Activated CD4-positive, alpha-beta T cell treated with anti-CD3 and anti-CD28 coated beads, Interleukin-2, amount 50 U/mL, for 4 hours (primary cell): ENCODE measurements at places on chromosomes 7 and 10.

- DNase-seq: no peak
Measured at GRCh38 chr10:125788156-125789034, 12.8 kb upstream of the MMP21 start.

DNA sequence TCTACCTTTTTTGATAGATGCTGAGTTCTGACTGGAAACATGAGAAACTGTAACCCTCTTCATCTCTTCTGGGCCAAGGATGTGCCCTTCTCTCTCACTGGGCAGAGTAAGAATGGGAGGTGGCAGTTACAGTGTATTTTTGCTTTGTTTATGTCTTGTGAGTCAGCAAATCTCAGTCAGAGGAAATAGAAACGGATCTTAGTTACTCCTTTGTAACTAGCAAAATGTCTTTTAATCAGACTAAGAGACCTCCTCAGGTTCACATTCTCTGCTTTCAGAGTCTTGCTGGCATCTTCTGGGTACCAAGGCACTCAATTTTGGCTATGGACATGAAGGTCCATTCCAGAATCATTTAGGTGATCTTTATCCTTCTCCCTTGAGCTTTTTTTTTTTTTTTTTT lies 70.9 kb downstream of the HHEX start:
- no peak for DNase-seq

- no peak for DNase-seq
Measured at GRCh38 chr10:98236862-98237261, 31.1 kb downstream of the LOXL4 start.

GRCh38 chr10:119211625-119212441 lies 4.5 kb downstream of the GRK5 start:
- DNase-seq: no peak

DNA sequence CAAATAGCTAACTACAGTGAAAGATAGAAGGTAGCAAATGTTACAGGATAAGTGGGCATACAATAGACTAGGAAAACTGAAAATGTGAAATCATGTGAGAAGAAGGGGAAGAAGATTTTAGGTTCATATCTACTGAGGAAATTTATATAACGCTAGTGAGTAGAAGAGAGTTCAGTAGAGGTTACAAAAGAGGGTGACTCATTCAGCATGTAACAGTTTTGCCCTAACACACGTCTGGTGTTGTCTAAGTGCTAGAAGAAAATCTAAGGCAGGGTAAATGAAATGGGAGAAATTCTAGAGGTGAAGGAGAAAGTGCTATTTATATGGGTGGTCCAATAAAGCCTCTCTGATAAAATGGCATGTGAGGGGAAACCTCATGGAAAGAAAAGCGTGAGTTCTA lies 731.4 kb upstream of the POT1 start:
- DNase-seq: no peak

DNA sequence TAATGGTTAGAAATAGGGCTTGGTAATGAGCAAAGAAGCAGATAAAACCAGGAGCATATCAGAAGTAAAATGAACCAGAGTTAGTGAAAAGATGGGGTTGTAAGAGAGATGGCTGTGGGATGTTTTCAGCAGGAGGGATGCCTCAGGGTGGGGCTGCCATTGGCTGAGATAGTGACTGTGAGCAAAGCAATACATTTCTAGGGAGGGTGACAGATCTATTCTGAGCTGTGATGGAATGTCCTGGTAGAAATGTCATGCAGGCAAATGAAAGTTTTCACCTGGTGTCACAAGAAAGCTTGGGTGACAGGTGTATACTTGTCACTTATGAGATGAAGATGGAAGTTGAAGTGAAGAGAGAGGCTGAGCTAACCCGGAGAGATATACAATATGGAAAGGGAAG lies 435.9 kb downstream of the TNS3 start:
- no peak for DNase-seq

DNA sequence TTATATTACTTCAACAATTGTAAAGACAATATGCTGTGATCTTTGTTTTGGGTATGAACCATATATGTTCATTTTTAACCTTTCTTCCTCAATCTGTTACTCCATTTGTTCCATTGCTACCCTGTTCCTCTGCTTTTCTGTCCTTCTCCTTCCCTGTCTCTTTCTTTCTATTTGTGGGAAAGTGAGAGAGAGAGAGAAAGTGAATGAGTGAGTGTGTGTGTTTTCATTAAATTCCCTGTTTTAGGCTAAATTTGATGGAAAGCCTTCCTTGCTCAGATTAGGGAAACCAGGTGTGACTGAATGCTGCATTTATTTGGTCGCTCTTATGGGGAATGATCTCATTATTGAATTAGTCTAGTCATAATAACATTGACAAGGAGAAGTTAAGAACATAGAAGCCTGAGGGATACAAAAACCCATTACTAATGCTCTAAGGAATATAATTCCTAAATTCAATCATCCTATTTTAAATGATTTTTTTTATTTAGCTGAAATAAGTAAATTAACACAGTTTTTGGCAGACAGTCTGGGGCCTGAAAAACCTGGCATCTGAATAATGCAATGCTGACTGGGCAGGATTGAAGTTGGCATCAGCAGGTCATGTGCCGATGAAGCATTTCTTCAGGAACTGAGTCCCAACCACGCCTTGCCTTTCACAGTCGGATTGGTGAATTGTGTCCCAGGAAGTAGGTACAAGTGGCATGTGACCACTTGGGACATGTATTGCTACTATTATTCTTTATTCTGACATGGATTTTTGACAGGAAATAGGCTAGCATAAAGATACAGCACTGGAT lies 117.6 kb upstream of the LRGUK start:
- DNase-seq: no peak

DNA sequence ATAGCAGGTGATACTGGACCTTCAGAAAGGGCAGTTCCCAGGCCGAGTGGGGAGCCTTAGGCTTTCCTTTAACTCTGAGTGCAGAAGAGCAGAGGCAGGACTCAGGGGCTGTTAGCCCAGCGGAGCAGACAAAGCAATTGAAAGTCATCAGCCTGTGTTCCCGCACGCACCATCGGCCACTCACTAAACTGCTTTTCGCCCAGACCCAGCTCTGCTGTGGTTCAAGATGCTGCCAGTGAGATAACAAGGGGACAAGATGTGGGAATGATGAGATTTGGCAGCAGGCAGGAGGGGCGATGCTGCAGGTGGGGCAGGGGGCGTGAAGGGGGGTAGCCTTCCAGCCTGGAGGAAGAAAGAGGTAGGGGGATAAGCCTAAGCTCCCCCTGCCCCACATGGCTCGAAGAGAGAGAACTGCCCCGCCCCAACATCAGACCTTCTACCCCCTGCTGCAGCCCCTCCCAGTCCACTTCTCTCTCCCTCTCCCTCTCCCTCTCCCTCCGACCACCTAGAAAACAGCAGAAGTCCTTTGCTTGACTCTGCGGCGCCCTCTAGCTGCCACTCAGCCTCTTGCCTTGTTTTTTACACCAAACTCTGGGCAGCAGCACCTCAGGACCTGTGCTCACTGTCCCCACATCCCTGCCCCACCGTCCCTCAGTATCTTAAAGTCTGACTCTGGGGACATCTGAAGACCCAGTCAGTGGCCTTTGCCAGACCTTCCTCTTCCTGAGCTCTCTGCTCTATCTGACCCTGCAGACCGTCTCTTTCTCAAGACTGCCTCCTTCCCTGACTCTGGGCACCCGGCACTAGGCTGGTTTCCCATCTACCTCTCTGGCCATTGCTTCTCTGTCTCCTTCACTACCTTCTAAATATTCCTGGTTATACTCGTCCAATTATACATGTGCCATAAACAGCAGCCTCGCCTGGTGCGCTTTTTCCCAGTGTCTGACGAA lies 110.5 kb downstream of the C10orf105 start:
- peak; percentile 52 for DNase-seq

GRCh38 chr7:138066954-138067394 lies 9.3 kb upstream of the AKR1D1 start:
- no peak for DNase-seq

DNA sequence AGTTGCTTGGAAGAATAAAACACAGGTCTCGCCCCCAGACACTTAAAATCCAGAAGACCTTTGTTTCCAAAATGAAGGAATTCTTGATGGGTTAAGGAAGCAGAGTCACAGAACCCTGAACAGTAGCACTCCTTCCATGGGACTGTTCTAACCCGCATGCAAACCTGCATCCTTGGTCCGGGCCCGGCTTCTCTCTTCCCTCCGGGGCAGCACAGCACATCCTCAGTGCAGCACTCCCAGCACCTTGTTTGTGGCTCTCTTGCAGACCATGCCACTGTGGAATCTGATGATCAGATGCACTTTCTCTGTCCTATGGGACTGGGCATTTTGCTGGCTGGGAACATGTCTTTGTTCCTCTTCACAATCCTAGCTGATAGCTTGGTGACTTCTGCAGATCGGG lies 33.5 kb downstream of the INSYN2A start:
- DNase-seq: no peak

DNA sequence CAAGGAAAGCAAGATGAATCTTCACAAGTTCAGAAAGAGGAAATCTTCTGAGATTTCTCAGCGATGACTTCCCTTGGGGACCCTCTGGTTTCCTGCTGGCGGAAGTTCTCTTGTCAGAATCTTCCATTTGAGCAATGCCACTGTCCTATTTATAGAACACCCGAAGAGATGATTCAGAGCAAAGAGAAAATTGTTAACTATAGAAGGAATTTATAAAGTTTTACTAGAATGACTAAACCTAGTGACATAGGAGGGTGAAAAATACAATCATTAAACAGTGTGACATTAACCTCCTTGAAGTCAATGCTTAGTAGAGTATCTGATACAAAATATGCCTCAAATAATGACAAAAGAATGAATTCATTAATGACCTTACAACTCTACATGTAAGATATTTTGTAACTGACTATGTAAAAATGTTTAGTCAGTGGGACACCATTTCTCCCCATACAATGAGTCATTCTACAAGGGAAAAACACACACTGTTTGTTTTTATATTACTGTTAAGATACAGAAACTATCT lies 206.5 kb upstream of the CNTNAP2 start:
- no peak for DNase-seq

- DNase-seq: no peak
Measured at GRCh38 chr7:153430931-153431330, 621.3 kb upstream of the DPP6 start.

GRCh38 chr10:131858118-131858515 lies 42.7 kb upstream of the PPP2R2D start:
- DNase-seq: no peak

- DNase-seq: no peak
Measured at GRCh38 chr7:37495574-37496184, 47.0 kb upstream of the ELMO1 start.

DNA sequence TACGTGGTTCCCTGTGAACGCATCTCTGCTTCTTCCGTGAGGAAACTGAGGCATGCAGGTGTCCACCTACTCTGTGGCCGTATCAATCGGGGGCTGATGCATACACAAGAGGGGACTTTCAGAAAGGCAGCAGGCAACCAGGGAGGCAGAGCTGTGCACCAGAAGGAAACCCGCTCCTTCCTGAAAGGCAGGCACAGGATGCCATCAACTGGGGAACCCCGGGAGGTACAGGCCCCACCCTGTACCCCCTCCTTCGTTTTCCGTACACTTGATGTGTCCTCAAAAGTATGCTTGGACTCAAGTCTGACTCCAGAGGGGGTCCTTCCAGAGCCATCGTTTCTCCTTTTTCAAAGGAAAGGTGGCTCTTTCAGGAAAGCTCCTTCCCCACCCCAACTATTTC lies 59.5 kb downstream of the ASB13 start:
- DNase-seq: no peak

DNA sequence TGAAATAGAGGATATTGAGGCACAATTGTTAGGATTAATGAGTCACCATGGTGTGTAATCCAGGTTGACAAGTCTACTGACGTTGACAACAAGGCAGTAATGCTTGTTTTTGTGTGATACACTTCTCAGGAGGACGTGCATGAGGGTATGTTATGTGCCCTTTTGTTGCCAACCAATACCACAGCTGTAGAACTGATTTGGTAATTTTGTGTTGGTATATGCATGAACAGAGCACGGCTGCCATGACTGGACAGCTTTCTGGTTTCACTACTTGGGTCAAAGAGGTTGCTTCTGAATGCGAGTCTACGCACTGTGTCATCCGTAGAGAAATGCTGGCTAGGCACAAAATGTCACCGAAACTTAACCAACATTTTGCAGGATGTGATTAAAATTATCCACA lies 32.9 kb downstream of the PHTF2 start:
- peak; percentile 9 for DNase-seq

GRCh38 chr7:44466300-44467216 lies 23.9 kb downstream of the NUDCD3 start:
- no peak for DNase-seq

DNA sequence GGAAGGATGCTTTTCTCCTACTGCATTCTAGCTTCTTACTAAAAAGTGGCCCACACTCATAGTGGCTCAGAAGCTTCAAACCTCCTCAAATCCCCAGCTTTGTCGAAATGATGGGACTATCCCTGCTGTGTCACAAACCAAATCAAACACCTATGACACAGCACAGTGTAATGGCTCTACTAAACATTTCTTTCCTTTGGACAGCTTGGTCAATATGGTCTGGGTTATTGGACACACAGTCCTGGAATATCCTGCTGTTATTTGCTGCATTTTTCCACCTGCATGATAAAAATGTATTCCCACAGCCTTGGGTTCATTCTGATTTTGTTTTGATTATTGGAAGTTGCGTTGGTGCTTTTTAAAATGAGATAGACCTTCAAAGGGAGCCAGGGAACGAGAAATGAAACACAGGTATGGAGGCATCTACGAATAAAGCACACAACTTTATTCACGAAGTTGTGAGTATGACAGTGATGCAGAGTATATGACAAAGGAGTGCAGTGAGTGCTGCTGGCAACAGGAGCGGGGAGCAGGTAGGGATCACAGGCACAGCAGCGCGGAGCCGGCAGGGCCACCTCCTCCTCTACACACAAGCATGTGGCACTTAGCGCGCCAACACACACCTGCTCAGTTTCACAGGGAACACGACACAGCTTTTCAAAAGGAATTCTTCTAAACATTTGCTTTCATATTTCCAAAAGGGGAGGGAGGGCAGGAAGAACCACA lies 26.5 kb upstream of the AFAP1L2 start:
- DNase-seq: no peak
